Mesothelial cell of epicardium (in vitro differentiated cells): ENCODE measurements at places on chromosomes 5 and 9. TPM values are rescaled to one million over a fixed set of nuclear protein-coding genes. Genes with fewer than 3 reads are reported as not detected.
A peak's percentile ranks its signal among the peaks of the same experiment; 100 is the strongest.

GRCh38 chr5:54573812-54574489, 56.4 kb downstream of the SNX18 start:
- DNase-seq: no peak
- no peak overlapping the region for H3K27ac ChIP-seq
- H3K4me3 ChIP-seq: no peak overlapping the region
- H3K4me1 ChIP-seq: no peaks in the 10 kb centered on the region

- H3K27ac ChIP-seq: no peak overlapping the region
- H3K4me3 ChIP-seq: no peak overlapping the region
- no peaks in the 10 kb centered on the region for H3K27me3 ChIP-seq
- no peak for DNase-seq
- H3K36me3 ChIP-seq: no peaks in the 10 kb centered on the region
- H3K4me1 ChIP-seq: no peaks in the 10 kb centered on the region
These were observed 437.0 kb downstream of the ZNF608 start for GRCh38 chr5:124309241-124309980.

GRCh38 chr9:20562051-20562450, 60.2 kb downstream of the MLLT3 start:
- H3K4me3 ChIP-seq: no peak overlapping the region
- H3K27ac ChIP-seq: no peak overlapping the region
- no peak for DNase-seq

GRXCR2 gene
- not detected in 3 replicates for total RNA-seq

- no peak overlapping the region for H3K4me3 ChIP-seq
- H3K27me3 ChIP-seq: peaks cover 24% of the 10 kb centered on the region
- H3K4me1 ChIP-seq: no peaks in the 10 kb centered on the region
- H3K36me3 ChIP-seq: no peaks in the 10 kb centered on the region
These were observed 17.0 kb upstream of the PBX3 start for GRCh38 chr9:125730168-125730567.

SLC46A2 gene
- total RNA-seq: not detected in 3 replicates

GFI1B gene
- total RNA-seq: not detected in 3 replicates

- H3K36me3 ChIP-seq: peaks cover 2% of the 10 kb centered on the region
- H3K27me3 ChIP-seq: peaks cover 3% of the 10 kb centered on the region
- H3K4me1 ChIP-seq: peaks cover 19% of the 10 kb centered on the region
- DNase-seq: peak; percentile 30
These were observed 587 bp downstream of the MIER3 start for GRCh38 chr5:56951126-56951945.

GRCh38 chr5:176704355-176704754, 57.1 kb downstream of the TSPAN17 start:
- no peaks in the 10 kb centered on the region for H3K36me3 ChIP-seq
- H3K27ac ChIP-seq: no peak overlapping the region
- peaks cover 59% of the 10 kb centered on the region for H3K27me3 ChIP-seq
